Nephron progenitor cell (in vitro differentiated cells): ENCODE measurements at places on chromosomes 7 and 10.

DNA sequence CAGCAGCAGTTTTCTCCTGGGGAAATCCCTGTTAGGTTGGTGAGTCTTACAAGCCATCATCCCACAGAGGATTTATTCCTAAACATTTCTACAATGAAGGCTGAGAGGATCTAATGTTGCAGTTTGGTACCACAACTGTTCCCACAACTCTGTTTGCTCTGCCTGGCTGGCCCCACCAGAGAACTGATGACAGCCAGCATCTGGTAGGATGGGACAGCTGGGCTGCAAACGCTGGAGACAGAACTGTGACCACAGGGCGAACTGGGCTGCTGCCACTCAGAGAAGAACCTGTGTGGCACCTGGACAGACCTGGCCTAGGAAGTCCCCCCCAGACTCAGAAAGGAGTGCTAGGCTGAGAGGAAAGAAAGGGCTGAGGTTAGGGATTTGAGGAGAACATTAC is 94.8 kb downstream of the CALN1 start:
- no peak for DNase-seq

GRCh38 chr10:44060719-44061118 is 324.2 kb downstream of the CXCL12 start:
- no peak for DNase-seq

- DNase-seq = no peak
These were observed 48.6 kb downstream of the FAM20C start for GRCh38 chr7:240887-241421.

DNA sequence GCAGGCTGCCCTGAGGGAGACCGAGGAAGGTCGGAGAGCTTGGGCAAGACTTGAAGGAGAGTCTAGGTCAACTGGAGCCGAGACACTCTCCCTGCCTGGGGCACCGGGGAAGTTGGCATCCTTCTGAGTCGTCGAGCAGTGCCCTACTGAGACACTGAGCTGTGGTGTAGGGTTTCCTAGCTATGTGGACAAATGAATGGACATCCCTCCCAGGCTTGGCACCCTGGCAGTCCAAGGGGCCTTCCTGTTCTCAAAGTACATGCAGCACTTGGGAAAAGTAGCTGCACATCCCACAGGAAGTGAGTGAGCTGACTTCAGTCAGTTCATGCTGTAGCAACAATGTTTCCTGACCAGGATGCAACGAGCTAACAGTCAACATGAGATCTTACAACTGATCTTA is 57.2 kb upstream of the INPP5A start:
- no peak for DNase-seq

DNA sequence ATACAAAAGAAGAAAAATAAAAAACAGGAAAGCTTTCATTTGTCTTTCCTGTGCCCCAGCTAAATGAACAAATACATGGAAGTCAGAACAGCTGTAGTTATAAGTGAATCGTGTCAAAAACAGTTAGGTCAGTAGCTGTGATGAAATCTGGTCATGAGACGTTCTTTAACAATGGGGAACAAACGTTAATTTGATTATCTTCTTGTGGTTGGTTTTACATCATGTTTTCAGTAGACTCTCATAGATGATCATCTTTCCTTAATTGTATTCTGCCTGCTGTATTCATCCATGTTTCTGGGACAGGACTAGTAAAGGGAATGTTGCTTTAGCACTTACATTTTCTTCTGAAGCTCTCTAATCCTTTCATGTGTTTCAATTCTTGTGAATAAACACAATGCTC is 97.0 kb downstream of the PCLO start:
- DNase-seq = no peak

GRCh38 chr7:50207686-50208255 is 96.7 kb upstream of the IKZF1 start:
- DNase-seq = no peak

DNA sequence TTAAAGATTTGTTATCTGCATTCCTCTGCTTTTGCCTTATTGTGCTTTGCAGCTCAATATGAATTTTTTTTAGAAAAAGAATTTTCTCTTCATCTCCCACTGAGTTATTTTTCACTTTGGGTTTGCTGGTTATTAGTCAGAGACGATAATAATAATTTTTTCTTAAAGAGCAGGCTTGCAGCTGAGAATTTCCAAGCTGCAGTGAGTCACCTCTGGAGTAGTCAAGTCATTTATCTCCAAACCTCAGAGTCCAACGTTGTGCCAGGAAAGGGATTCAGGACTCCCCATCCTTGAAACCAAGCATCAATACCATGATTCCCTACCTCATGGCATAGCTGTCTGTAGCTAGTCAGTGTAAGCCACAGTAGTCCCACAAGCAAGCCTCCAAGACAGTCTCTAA is 15.2 kb upstream of the EGR2 start:
- DNase-seq = no peak

GRCh38 chr7:25726781-25727311 is 425.2 kb upstream of the NFE2L3 start:
- peak; percentile 15 for DNase-seq

DNA sequence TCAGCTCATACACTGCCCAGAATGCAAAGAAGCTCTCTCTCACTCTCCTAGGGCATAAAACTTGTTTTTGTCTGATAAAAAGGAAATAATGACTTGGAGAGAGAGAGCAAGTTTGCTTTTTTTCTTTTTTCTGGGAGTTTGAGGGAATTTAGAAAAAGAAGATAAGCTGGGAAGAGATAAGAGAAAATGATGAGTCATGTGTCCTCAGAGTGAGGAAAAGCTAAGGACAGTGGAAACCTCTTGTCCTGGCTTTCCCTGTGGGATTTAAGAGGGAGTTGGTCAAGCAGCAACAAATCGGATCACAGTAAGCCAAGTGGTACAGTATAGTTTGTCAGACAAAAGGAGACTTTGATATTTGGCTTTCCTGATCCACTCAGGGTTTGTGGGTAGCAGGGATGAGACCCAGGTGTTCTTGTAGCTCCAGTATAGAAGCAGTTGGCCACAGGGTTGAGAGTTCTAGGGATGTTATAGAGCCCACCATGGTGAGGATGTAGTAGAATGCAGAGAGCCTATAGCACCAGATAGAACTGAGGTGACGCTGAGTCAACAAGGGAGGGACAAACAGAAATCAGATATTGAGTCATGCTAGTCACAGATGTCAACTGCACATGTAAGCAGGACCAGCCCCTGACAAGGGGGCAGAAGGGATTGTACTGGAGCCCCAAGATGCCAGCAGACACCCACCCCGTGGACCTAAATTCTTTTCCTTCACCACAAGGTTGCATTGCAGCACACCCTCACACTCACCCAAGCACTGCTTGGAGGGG is 219.3 kb upstream of the TAC1 start:
- DNase-seq = no peak

DNA sequence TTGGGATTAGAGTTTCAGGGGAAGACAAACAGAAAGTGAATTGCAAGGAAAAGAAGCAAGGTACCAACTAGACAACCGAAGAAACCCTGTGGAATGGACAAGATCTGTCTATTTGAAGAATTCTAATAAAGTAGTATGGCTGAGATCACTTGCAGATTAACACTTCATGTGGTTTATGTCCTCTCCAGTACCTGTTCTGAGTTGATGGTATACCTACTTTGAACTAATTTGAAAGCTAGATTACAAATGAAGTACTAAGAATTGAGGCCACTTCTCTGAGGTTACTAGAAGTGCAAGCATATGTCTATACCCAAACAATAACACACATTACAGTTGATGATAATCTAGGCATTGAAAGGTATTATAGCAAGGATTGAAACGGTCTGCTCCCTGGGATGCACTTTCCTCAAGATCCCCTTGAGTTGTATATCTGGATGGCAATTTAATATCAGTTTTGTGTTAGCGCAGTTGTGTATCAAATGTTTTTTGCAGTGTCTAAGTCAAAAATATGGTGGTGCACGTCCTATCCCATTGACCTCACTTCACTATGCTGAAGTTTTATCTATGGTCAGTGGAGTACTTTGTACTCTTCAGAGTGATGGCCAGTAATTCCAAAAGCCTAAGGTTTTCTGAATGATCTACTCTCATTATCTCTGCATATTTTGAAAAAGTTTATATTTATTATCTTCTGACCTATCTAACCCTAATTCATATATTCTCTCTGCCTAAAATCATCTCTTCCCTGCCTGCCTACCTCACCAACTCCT is 25.9 kb downstream of the ZNF277 start:
- DNase-seq = no peak

- no peak for DNase-seq
These were observed 44.4 kb upstream of the USP6NL start for GRCh38 chr10:11655836-11656235.

GRCh38 chr7:155213955-155214740 is 83.5 kb upstream of the INSIG1 start:
- DNase-seq = no peak

- DNase-seq = no peak
These were observed 17.4 kb upstream of the ASZ1 start for GRCh38 chr7:117444646-117445045.

DNA sequence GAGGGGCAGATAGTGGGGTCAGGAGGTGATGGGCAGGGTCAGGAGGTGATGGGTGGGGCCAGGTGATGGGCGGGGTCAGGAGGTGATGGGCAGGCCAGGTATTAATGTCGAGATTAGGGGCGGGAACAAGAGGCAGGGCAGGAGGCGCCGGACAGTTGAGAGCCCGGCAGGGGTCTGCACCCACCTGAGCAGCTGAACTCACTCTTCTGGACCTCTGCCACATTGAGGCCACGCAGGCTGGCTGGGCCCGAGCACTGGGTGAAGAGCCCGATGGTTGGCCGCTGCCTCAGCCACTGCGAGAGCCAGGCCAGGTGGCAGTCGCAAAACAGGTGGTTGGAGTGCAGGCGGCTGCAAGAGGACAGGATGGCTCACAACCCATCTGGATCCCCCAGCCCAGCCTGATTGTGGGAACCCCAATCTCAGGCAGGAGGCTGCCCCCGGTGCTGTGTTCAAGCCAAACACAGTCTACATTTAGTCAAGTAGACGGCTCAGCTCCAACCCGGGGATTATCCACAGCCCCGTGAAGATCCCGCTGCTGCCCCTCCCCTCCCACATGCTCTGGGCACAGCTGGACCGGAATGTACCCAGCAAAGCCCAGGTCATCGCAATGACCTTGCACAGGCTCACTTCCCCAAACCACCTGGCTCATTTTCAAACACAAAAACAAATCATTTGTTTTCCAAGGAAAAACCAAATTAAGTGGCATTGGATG is 122.3 kb downstream of the SLIT1 start:
- DNase-seq = no peak

GRCh38 chr10:72275351-72276012 is 1.8 kb downstream of the DDIT4 start:
- DNase-seq = peak; percentile 39

DNA sequence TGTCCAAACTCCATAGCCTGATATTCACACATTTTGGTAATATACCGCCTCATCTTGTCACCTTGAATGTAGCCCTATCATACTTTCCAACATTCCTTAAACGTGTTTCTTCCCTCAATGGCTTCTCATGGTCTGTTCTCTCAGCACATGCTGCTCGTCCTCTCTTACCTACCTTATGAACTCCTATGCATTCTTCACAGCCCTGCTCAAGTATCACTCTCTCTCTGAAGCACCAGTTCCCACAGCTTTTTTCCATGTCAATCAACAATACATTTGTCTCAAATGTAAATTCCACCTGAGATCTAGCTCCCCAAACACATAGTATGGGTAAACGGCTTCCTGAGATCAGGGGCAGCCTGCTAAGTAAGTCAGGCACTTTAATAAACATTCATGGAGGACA is 85.2 kb upstream of the ZMIZ1 start:
- no peak for DNase-seq

GRCh38 chr10:96339383-96339782 is 19.4 kb downstream of the OPALIN start:
- no peak for DNase-seq

GRCh38 chr7:134364619-134365037 is 47.9 kb upstream of the SLC35B4 start:
- no peak for DNase-seq
